Muscle of leg (tissue), 16 donors: ENCODE measurements at places on chromosomes 16 and 17. TPM values are rescaled to one million over a fixed set of nuclear protein-coding genes. Genes with fewer than 3 reads are reported as not detected.

DNA sequence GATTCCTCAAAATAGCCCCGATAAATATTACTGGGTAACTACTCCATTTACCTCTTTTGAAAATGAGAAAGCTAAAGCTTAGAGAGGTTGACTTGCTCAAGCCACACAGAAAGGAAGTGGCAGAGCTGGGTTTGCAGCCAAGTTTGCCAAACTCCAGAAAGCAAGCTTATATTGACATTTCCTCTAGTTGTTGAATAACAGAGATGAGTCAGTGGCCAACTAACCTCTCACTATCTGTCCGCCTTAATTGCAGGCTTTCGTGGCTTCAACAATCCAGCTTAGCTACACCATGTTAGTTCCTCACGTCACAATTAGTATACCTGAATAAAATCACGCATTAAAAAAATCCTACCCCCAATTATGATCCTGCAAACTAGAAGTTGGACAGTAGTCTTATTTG lies 151.7 kb downstream of the CNTNAP4 start:
- no peak for DNase-seq

DNA sequence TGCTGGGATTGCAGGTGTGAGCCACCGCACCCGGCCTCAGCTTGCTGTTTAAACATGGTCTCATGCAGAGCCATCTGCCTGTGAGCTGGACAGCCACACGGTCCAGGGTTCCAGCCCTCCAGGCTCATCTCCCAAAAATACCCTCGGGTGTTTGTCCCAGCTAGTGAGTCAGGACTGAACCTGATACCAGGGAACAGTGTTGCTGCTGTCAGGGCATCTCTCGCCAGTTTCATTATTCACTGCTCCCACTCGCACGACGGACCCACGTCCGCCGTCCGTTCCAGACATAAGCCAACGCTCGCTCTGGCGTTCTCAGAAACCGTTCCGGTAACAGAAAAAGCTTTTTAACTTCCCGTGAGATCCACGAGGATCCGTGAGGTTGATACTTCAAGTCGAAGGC lies 77.6 kb downstream of the NXN start:
- no peak for DNase-seq

DNA sequence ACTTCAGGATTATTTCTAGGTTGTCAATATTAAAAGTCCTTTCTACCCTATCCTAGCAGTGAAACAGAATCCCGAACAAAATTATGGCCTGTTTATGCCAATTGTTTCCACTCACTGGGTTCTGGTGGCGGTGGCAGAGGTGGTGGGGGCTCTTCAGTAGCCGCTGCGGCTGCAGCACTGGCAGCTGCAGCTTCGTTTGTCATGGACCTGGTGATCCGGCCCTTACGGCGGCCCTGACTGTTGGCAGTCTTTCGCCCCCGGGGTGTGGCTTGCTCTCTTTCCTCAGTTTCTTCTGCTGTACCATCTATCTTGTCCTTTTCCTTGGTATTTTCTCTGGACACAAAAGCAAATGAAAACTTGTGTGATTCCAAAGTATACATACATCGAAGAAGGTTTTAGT lies 94.4 kb downstream of the NCOR1 start:
- DNase-seq = no peak

DNA sequence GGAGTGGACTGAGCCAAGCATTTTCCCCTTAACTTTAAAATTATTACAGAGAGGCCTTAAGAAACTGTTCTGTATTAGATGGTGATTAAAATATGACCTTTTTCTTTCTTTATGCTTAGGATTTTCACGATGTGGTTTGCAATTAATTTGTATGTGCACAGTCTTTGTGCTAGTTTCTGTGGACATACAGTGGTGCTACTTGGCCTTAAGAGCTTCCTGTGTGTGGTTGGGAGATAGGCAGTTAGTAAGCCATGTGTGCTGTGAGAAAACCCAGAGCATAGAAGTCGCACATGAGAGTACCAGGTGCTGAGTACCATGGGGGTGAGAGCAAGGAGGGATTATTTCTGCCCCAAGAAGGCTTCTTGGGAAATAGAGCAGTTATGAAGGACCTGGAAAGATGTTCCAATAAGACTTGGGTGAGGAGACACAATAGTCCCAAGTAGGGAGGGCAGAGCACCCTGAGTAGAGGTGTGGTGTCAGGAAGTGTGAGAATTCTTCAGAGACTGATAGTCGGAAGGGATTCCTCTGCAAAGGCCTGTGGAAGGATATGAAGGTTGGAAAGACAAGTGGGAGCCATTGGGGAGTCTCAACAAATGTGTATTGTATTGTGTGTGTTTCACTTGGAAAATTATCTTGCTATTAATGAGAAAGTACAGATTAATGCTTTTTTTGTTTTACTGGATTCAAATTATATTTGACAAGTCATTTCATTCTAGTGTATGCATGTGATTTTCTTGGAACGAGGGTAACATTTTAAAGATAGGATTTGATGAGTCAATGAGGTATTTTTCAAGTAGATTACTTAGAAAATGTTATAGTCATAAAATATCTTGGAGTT lies 239.9 kb downstream of the PRKCA start:
- DNase-seq = peak; percentile 21

TEKT1 gene
- not detected for polyA plus RNA-seq
